ENCODE measurements at places on chromosomes 16 and 17.

GRCh38 chr16:57507136-57508034, 21.1 kb upstream of the DOK4 start:
- DNase-seq: no peak

- DNase-seq: no peak
Observed at GRCh38 chr16:23500212-23500861, 10.0 kb downstream of the GGA2 start.

DNA sequence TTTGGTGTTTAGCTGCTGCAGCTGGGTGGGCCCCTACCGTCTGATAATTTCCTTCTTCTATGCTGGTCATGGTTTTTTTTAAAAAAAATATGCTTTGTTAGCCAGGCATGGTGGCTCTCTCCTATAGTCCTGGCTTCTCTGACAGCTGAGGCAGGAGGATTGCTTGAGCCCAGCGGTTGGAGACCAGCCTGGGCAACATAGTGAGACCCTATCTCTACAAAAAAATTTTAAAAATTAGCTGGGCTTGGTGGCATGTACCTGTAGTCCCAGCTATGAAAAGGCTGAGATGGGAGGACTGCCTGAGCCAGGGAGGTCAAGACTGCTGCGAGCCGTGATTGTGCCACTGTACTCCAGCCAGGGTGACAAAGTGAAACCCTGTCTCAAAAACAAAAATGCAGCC, 19.4 kb downstream of the B4GALNT2 start:
- DNase-seq: no peak

GRCh38 chr16:11495066-11495407, 91.7 kb downstream of the LITAF start:
- no peak for DNase-seq

DNA sequence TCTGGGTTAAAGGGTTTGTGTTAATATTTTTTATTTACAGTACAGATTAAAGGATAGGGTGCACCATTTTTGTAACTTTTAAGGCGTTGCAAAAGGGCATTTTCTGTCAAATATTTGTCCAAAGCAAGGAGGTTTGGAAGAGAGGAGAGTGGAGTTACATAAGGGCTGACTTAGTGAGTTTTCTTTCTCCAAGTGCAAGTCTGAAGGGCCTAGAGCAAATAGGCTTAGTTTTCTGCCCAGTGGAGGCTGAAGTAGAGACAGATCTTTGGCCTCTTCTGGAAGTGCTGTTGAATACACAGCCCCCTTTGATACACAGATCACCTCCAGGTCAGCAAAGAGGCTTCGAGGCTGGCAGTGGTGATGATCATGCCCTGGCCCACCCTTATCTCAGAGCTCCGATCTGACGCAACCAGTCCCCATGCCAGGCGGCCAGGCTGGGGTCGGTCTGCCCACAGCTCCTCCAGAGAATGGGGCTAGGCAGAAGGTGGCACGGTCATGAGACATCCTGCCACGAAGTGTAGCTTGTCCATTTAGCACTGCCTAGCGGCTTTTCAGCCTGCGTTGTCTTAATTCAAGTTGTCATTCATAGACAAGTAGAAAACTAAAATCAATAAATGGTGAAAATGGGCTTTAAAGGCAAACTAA, 79.5 kb upstream of the IRX3 start:
- DNase-seq: no peak

DNA sequence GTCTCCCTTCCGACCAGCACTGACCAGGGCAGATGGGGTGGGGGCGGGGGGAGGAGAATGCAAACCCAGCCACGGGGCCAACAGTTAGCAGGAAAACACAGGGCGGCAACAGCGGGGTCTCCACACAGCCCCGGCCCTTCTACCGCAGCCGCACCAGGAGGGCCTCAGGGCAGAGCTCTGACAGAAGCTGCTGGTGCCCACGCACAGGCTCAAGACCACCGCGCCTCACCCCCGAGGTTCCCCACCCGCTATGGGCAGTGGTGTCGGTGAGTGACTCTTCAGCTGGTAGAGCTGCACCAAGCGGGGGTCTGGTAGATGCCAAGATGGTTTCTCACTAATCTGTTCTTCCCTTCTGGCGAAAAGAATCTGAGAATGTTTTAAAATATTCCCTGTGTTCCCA, 16.1 kb downstream of the HAGH start:
- DNase-seq: no peak

GRCh38 chr16:77895962-77896361, 107.6 kb downstream of the VAT1L start:
- DNase-seq: no peak

GRCh38 chr16:7381671-7382070, 49.0 kb downstream of the RBFOX1 start:
- DNase-seq: no peak

DNA sequence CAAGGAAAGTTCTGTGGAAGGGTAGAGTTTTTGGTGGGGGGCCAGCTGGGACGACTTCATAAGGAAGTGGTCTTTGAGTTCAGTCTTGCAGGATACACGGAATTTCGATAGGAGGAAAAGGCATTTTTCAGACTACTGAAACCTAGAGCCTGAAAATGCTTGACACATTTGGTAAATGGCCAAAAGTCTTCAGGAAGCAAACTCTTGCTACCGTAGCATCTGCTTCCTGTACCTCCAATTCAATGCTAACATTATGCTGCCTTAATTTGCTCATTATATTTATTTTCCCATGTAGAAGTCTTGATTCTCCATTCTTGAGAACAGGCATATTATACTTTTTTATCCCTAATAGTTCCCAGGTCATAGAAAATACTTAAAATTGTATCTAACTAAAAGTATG, 129.3 kb upstream of the MED13 start:
- DNase-seq: no peak

GRCh38 chr17:81398832-81399411, 3.7 kb downstream of the BAHCC1 start:
- no peak for DNase-seq

DNA sequence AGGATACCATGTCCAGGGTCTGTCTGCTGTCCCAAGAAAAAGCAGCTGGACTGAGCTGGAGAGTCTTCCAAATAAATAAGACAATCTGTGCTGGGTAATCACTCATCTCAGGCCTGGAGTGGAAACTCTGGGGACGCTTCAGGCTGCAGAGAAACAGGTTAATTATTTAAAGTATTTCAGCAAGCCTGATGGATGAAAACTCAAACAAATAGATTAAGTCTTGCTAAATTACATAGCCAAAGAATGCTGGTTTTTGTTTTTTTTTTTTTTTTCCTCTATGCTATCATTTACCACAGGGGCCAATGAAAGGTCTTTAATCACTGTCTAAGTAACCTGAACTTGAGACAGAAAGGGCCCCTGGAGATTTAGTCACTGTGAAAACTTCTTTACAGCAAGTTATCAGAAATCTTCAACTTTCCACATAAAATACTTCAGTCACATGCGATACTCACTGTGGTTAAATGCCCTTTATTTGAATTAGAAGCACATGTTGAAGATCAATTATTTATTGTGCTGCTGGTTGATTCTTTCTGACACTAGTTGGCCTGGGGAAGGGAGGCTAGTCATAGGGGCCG, 31.0 kb upstream of the KCNJ2 start:
- no peak for DNase-seq

DNA sequence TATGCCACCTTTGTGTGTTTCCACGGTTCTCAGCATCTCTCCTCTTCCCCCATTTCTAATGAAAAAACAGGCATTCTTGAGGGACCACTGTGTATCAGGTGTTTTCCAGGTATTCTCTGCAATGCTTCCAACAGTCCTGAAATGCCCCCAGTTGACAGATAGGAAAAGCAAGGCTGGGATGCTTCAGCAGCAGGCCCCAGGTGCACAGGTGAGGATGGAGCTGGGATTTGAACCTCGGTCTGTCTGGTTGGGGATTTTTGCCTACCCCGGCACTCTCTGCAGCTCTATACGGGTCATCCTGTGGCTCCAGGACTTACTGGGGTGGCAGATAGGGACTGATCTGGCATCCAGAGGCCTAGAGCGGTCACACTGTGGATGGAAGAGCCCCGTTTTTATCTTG, 180.5 kb upstream of the GSE1 start:
- no peak for DNase-seq

- DNase-seq: peak; percentile 5
Observed at GRCh38 chr16:6684076-6684673, 648.5 kb upstream of the RBFOX1 start.

DNA sequence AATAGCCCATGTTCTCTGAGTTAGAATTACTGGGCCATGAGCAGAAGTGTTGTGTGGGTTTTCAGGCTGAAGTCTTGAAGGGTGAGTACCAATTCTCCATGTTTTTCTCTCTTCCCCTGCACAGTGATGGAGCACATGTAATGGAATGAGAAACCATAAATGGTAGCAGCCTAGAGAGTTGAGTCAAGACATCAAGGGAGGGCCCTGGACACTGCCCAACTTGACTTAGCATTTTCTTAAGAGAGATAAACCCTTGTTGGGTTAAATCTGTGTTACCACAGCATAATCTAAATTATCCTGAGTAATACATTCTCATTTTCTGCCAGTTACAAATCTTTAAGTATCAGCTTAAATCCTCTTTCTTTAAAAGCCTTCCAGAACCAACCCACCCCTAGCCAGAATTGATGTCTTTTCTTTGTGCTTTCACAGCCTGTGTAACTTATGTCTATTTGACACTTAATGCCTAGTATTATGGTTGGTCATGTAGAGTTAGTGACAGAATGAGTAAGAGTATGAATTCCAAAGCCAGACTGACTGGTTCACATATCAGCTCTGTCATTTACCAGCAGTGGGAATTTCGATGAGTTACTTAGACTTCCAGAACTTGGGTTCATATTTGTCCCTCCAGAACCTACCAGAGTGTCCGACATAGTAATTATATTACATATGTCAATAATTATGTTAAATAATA, 27.0 kb upstream of the RGS9 start:
- no peak for DNase-seq

DNA sequence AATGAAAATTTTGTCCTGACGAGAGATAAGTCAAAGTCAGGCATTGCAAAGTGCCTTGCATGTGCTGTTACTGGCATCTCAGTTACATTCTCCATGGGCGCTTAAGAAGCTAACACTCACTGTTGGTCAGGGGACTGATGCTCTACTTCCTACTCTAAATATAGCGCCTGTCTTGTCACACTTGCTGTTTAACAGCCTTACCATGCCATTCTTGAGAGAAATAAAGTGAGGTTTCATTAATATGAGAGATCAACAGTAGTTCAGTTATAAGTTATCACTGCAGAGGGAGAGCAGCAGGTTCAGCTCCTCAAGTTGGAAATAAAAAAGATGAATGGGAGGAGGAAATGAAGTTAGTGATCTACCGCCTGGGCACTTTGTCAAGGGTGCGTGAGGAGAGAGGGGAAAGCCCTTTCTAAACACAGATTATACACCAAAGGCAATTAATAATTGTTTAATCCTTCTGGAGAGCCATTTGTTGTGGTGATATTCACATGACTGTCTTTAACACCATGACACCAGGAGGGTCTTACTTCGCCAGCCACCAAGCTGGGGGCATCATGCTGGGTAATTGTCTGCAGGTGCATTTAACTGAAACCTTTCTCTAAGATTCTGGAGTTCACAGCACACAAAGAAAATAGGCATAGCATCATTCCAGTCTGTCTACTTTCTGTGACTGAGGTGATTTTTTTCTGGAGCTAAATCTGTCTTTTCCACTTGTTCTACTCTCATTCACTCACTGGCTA, 568.7 kb upstream of the HSBP1 start:
- no peak for DNase-seq

Data from iPS DF 6.9 (cell line).